ENCODE measurements at places on chromosomes 13 and 19.

GRCh38 chr13:95388420-95389079 is 87.3 kb upstream of the ABCC4 start:
- DNase-seq, result no peak

DNA sequence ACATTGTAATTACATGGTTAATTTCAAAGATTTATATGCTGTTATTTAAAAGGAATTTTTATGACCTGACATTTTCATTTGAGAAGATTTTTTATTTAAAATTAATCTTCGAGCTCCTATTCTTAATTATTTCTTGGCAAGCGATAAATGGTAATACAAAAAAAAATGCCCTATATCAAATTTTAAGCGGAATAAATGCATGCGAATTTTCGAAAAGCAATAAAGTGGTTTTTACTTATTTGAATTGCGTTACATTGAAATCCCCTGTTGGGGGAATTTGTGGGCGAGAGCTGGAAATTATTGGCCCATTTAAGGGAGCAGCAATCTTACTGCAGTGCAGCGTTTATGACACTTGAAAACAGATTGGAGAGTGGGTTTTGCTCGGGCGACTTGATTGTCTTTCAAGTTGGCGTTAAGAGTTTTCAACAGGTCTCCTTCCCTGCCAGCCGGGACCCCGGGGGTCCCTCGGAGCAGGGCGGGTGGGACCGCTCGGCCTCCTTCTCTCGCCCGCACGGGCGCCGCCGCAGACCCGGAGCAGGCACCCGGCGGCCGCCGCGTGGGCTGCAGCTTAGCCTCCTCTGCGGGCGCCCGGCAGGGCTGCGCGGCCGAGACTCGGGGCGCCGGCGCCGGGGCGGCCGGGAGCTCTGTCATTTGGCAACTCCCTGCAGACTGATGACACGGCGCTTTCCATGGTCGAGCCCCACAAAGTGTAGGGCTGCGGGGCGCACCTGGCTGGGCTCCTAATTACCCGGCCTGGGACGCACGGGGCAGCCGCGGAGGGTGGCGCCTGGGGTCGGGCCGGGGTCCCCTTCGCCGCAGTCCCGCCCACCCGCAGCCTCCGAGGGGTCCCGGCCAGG is 255.1 kb upstream of the SOX21 start:
- DNase-seq, result no peak

- DNase-seq, result no peak
These were observed 204.2 kb upstream of the ARGLU1 start for GRCh38 chr13:106772006-106772601.

- DNase-seq, result no peak
These were observed 674.6 kb upstream of the SGCG start for GRCh38 chr13:22506096-22506691.

GRCh38 chr13:29901710-29902631 is 51.6 kb upstream of the UBL3 start:
- no peak for DNase-seq

GRCh38 chr13:20197361-20197834 is 4.7 kb upstream of the GJB2 start:
- DNase-seq, result peak; percentile 29

DNA sequence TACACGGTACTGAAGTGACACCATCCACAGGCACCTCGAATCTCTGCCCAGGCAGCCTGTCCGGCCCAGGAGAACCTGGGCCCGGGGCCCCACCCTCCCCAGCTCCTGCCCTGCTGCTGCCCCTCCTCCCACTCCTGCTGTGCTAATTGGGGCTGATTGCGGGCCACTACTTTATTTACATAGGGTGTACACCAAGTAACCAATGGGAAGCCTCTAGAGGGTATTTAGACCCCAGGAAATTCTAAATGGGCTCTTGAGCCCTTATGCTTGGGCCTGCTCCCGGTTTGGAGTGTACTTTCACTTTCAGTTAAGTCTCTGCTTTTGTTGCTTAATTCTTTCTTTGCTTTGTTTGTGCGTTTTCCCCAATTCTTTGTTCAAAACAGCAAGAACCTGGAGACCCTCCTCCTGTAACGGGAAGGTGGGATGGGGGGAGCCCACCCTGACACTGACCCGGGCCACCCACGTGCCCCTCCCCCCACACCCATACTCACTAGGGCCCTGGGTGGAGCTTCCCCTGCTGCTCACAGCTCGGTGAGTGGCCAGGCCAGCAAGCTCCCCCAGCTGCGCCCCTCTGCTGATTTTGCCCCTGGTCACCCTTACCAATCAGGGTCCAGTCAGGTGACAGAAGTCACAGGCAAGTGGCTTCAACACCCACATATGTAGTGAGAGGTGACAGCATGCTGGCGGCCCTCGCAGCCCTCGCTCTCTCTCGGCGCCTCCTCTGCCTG is 9.4 kb downstream of the SCGB2B2 start:
- peak; percentile 78 for DNase-seq

GRCh38 chr13:58087566-58087965 is 456.0 kb downstream of the PCDH17 start:
- no peak for DNase-seq

DNA sequence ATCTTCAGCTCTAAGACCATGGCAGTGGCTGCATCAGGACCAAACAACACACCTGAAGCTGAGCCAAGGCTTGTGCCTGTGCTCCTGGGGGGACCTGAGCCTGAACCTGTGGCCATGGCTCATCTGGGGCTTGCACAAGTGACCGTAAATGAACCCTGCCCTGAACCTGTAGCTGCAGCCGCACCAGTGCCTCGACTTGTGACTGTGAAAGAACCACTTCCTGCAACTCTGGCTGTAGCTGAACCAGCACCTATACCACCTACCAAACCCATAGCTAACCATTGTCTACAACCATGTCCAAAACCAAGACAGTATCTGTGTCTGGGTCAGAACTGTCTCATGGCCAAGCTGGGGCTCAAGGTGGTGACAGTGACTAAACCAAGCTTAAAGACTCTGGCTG is 28.2 kb upstream of the SDHAF1 start:
- DNase-seq, result no peak

GRCh38 chr13:112453207-112453829 is 77.2 kb downstream of the SPACA7 start:
- DNase-seq, result no peak

GRCh38 chr13:24004142-24004899 is 107.0 kb upstream of the C1QTNF9B start:
- DNase-seq, result no peak

GRCh38 chr19:18385675-18386542 is at the start of gene GDF15:
GDF15 (plus strand) TSS chr19:18386158; CDS start chr19:18386190, 32 bp downstream.
- DNase-seq, result no peak

- DNase-seq, result no peak
These were observed 1.6 kb downstream of the DCLK1 start for GRCh38 chr13:36129539-36129938.

- no peak for DNase-seq
These were observed 40.1 kb downstream of the PSPC1 start for GRCh38 chr13:19742643-19743042.

DNA sequence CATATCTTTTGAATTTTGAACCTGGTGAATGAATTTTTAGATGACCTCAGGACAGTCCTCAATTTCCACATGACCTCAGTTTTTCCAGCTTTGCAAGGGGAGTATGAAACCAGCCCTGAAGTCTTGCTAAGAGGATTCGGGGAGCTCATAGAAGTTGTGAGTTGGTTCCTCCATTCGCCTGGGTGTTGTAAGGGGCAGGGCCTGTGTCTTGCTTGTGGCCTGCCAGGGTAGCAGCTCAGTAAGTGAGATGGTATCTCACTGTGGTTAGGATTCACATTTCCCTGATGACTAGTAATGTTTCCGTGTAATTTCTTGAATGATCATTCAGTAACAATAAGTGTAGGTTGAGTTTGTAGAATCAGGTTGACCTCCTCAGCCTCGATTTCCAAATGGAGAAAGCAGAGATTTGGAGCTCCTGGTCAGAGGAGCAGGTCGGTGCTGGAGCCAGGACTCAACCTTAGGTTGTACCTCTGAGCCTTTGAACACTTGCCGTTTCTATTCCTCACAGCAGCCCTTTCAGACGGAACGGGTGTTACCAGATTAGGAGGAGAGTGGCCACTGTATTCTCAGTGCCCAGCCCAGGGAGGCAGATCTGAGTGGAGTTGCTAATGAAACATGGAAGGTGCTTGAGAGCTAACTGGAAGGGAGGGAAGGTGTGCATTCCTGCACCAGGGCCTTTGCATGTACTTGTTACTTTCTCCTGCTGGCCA is 14.6 kb downstream of the NACC1 start:
- no peak for DNase-seq

- DNase-seq, result no peak
These were observed 13.7 kb downstream of the TLE2 start for GRCh38 chr19:3015126-3016057.

- DNase-seq, result peak; percentile 66
These were observed 44.1 kb upstream of the RANBP3 start for GRCh38 chr19:6021878-6022569.

GRCh38 chr13:52833296-52833875 is 15.1 kb downstream of the PCDH8 start:
- no peak for DNase-seq

DNA sequence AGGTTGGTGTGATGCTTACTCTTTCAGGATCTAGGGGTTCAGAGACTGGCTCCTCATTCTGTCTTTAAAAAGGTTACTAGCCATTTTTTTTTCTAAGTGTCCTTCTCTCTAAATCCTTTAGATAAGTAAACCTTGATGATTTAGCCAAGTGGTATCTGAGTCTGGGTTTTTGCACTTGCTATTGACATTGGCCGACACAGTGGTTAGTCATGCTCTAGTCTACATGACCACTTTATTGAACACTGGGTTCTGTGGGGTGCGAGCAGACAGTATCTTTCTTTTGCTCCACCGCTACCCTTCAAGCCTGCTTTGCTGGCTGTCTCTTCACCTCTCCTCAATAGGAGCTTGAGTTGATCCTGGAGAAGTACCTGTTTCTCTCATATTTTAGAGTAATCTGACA is 6.2 kb upstream of the NUP58 start:
- no peak for DNase-seq

- DNase-seq, result no peak
These were observed 5.4 kb upstream of the LGALS7 start for GRCh38 chr19:38778733-38779132.

DNA sequence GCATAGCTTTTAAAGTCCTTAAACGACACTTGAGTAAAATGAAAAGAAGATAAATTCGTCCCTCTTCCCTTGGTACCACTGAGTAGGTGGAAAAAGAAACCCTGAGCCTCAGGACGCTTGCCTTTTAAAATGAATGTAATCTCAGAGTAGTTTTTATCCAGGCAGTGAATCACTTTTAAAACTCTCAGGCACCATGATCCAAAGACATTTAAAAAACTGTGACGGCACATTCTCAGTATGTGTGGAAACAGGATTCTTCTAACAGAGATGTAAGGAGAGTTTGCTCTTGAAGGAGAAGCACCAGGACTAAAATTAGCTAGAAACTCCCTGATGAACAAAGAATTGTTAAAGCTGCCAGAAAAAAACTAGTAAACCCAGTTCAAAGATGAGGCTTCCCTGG is 105.7 kb upstream of the SLC15A1 start:
- no peak for DNase-seq

DNA sequence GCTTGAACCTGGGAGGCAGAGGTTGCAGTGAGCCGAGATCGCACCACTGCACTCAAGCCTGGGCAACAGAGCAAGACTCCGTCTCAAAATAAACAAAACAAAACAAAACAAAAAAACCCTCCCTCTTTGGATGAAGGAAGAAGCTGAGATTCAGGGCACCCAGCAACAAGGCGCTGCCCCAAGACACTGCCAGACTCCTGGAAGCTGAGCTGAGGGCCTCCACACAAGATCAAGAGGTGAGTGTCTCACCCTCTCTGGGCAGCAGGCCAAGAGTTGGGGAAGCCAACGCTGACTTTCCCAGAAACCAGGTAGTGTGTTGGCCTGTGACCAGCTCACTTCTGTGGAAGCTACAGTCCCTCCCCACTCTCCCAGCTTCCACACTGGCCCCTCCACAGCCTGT is 3.7 kb upstream of the TYROBP start:
- no peak for DNase-seq

DNA sequence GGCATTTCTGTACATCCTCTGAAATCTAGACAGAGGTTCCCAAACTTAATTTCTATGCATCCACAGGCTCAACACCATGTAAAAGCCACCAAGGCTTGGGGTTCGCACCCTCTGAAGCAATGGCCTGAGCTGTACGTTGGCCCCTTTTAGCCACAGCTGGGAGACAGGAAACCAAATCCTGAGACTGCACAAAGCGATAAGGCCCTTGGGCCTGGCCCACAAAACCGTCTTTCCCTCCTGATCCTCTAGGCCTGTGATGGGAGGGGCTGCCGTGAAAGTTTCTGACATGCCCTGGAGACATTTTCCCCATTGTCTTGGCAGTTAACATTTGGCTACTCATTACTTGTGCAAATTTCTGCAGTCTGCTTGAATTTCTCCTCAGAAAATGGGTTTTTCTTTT is 766.4 kb downstream of the GPC5 start:
- DNase-seq, result no peak

Data from COR-L47 (cell line).